ENCODE measurements at places on chromosomes 7 and 10. TPM values are rescaled to one million over a fixed set of nuclear protein-coding genes. Genes with fewer than 3 reads are reported as not detected.
A peak's percentile ranks its signal among the peaks of the same experiment; 100 is the strongest.

GRCh38 chr7:64192148-64192704 is 14.8 kb upstream of the ZNF735 start:
- no peaks in the 10 kb centered on the region for H3K4me1 ChIP-seq
- H3K36me3 ChIP-seq, result no peaks in the 10 kb centered on the region
- H3K27ac ChIP-seq, result no peak overlapping the region
- no peak overlapping the region for H3K4me3 ChIP-seq

- H3K27ac ChIP-seq, result no peak overlapping the region
- no peaks in the 10 kb centered on the region for H3K4me1 ChIP-seq
- peaks cover 2% of the 10 kb centered on the region for H3K36me3 ChIP-seq
- no peak for DNase-seq
These were observed 35.5 kb downstream of the RAB19 start for GRCh38 chr7:140439359-140439758.

DNA sequence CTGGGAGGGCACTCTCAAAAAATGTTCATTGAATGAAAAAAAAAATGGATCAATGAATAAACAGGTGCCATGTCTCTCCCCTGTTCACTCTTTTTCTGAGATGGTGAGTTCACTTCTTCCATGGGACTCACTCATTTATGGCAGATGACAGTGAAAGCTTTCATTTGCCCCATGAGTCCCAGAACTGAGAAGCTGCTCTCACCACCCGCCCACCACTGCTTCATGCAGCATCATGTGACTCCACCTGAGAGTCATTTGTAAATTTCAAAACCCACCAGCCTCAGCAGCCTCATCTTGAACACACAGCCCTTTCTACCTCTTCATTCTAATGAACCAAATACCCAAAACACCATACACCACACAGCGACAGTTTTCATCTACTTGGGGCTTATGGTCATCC is 64.9 kb downstream of the SCRN1 start:
- no peak overlapping the region for H3K27ac ChIP-seq
- no peak for DNase-seq

DNA sequence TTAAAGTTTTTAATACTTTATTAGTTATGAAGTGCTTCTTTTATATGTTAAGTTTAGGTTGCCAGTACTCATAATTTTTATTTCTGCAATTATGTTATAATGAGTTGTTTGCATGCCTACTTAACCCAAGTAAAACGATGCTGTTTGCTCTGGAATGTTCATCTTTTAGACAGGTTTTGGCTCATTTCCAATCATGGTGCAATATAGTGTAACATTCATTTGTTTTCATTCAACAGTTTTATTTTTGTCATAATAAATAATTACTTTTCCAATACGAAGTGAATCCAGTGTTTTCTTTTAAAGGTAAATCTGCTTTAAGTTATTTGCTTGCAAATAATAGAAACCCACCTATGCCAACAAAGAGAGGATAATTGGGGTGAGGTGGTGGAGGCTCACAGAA is 22.1 kb downstream of the ARL5B start:
- H3K4me3 ChIP-seq, result no peak overlapping the region
- DNase-seq, result no peak
- H3K36me3 ChIP-seq, result peaks cover 4% of the 10 kb centered on the region
- H3K27ac ChIP-seq, result peak overlapping the region; percentile 87

DNA sequence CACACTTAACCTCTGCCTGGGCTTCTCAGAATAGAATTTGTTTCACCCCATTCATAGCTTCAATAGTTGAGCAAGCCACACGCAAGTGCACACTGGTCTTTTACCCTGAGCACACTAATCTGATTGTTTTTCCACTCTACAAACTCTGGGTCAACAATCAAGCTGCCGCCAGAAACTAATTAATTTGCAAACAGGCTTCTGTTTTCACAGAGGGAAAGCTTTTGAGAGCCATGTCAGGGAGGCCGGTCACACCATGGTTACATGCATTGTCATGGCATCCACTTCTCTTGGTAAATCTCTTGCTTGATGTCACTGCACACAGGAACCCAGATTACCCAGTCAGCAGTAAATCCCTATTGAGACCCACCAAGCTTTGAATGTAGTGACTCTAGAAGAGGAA is 154.2 kb downstream of the SEMA3A start:
- H3K27me3 ChIP-seq, result no peaks in the 10 kb centered on the region
- DNase-seq, result no peak
- no peak overlapping the region for H3K4me3 ChIP-seq
- H3K4me1 ChIP-seq, result peaks cover 49% of the 10 kb centered on the region
- H3K27ac ChIP-seq, result peak overlapping the region; percentile 2

GRCh38 chr7:67573639-67574038 is 577.0 kb downstream of the TYW1 start:
- H3K4me1 ChIP-seq, result no peaks in the 10 kb centered on the region
- H3K27ac ChIP-seq, result no peak overlapping the region
- H3K27me3 ChIP-seq, result peaks cover 9% of the 10 kb centered on the region
- no peaks in the 10 kb centered on the region for H3K36me3 ChIP-seq
- no peak for DNase-seq

GRCh38 chr7:116095396-116095795 is 64.8 kb upstream of the TFEC start:
- no peaks in the 10 kb centered on the region for H3K36me3 ChIP-seq
- no peaks in the 10 kb centered on the region for H3K4me1 ChIP-seq

DNA sequence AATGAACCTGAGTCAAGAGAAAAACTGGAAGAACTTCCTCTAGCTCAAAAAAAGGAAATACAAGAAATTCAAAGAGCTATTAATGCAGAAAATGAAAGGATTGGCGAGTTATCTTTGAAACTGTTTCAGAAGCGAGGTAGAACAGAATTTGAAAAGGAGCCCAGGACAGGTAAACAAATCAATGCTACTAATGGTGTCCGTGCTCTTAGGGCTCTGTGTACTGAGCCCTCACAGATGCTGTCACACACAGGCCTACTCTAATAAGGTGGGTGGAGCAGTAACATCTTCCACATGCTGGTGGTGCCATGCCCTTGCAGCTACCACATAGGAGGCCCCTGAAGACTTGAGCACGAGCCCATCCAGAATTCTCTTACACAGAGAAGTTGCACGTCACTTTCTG is 46.1 kb downstream of the DYNC2I1 start:
- H3K4me1 ChIP-seq, result no peaks in the 10 kb centered on the region
- no peak for DNase-seq
- no peak overlapping the region for H3K4me3 ChIP-seq
- H3K27me3 ChIP-seq, result no peaks in the 10 kb centered on the region
- H3K27ac ChIP-seq, result no peak overlapping the region

DNA sequence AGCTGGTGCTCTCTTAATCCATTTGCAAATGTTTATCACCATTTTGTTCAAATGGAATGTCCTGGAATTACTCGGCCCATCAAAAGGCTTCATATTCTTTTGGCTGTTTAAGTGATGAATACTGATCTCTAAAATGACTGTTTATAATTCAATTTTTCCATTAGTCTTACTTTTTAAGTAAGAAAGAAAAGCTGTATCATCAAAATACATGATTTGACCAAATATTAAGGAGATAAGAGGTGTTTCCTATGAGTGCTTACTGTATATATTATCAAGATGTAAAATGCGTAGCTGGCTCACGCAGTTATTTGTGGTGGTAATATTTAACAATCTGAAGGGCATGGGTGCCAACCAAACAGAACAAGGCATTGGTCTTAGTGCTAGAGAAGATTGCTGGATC is 51.2 kb downstream of the OTUD1 start:
- no peaks in the 10 kb centered on the region for H3K4me1 ChIP-seq
- H3K27ac ChIP-seq, result no peak overlapping the region
- H3K27me3 ChIP-seq, result peaks cover 18% of the 10 kb centered on the region
- DNase-seq, result no peak
- H3K4me3 ChIP-seq, result no peak overlapping the region

- no peak overlapping the region for H3K4me3 ChIP-seq
- no peaks in the 10 kb centered on the region for H3K36me3 ChIP-seq
- no peak for DNase-seq
- H3K27ac ChIP-seq, result no peak overlapping the region
- peaks cover 1% of the 10 kb centered on the region for H3K4me1 ChIP-seq
- H3K27me3 ChIP-seq, result peaks cover 7% of the 10 kb centered on the region
These were observed 201.4 kb upstream of the NPVF start for GRCh38 chr7:25429731-25430130.

DNA sequence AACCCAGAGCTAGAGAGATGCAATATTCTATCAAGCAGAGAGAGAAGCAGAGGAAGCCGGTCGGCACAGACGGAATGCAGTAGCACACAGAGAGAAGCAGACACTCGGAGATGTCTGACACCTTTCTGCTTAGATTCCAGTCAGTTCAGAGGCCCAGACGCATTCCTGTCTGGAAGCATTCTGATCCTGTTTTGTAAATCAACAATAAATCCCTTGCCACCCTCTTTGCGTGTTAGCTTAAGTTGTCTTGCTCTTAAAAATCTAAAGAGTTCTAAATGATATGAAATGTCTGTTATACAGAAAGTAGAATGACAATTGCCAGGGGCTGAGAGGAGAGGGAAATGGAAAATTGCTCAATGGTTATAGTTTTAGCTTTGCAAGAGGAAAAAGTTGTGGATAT is 27.4 kb upstream of the ATRNL1 start:
- H3K27me3 ChIP-seq, result no peaks in the 10 kb centered on the region
- peaks cover 25% of the 10 kb centered on the region for H3K4me1 ChIP-seq
- H3K27ac ChIP-seq, result peak overlapping the region; percentile 52
- no peak overlapping the region for H3K4me3 ChIP-seq
- no peaks in the 10 kb centered on the region for H3K36me3 ChIP-seq

- no peak overlapping the region for H3K4me3 ChIP-seq
- H3K36me3 ChIP-seq, result no peaks in the 10 kb centered on the region
- H3K4me1 ChIP-seq, result peaks cover 18% of the 10 kb centered on the region
- H3K27ac ChIP-seq, result no peak overlapping the region
These were observed 231.1 kb downstream of the ARHGAP12 start for GRCh38 chr10:31697271-31698180.

- DNase-seq, result no peak
- H3K27me3 ChIP-seq, result no peaks in the 10 kb centered on the region
- no peak overlapping the region for H3K4me3 ChIP-seq
- no peak overlapping the region for H3K27ac ChIP-seq
- peaks cover 7% of the 10 kb centered on the region for H3K4me1 ChIP-seq
These were observed 39.3 kb downstream of the RAPGEF5 start for GRCh38 chr7:22317632-22318031.

- no peak overlapping the region for H3K4me3 ChIP-seq
- no peaks in the 10 kb centered on the region for H3K36me3 ChIP-seq
- H3K27ac ChIP-seq, result no peak overlapping the region
- peaks cover 5% of the 10 kb centered on the region for H3K4me1 ChIP-seq
- DNase-seq, result peak; percentile 15
These were observed 33.6 kb downstream of the CFAP46 start for GRCh38 chr10:132908621-132909295.

DNA sequence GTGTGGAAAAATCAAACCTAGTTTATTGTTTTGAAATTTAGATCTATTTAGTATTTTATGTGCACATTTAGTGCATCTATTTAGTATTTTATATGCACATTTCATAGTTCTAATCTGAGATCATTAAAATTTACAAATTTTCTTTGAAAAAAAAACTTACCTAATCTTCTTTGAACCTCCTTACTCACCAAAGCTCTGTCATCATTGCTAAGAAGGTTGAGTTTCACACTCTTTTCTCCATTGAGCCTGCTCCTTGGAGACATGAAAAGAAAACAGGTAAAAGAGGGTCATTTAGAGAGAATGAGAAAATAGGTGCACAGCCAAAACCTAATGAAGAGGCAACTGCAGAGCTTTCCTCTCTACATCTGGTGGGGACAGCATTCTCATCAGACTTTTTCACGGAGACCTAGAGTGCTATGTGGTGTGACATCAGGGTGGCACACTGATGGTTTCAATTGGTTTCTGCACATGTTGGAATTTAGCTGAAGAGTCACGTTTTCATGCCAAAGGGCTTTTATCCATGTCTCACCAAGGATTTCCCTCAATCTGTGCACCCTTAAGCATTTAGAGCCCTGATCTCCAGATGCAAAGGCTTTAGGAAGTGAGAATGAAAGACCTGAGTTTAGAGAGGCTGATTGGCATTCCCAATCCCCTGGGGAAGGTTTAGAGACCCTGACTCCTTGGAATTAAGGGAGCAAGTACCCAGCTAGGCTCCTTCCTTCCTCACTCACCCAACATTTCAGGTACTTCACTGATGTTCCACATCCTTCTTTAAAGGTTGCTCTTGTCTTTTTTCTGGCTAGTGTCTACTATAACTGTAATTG is 89.2 kb upstream of the CAPZA2 start:
- no peak for DNase-seq
- no peaks in the 10 kb centered on the region for H3K27me3 ChIP-seq
- no peak overlapping the region for H3K4me3 ChIP-seq
- H3K4me1 ChIP-seq, result peaks cover 23% of the 10 kb centered on the region
- H3K27ac ChIP-seq, result no peak overlapping the region
- peaks cover 20% of the 10 kb centered on the region for H3K36me3 ChIP-seq

DNA sequence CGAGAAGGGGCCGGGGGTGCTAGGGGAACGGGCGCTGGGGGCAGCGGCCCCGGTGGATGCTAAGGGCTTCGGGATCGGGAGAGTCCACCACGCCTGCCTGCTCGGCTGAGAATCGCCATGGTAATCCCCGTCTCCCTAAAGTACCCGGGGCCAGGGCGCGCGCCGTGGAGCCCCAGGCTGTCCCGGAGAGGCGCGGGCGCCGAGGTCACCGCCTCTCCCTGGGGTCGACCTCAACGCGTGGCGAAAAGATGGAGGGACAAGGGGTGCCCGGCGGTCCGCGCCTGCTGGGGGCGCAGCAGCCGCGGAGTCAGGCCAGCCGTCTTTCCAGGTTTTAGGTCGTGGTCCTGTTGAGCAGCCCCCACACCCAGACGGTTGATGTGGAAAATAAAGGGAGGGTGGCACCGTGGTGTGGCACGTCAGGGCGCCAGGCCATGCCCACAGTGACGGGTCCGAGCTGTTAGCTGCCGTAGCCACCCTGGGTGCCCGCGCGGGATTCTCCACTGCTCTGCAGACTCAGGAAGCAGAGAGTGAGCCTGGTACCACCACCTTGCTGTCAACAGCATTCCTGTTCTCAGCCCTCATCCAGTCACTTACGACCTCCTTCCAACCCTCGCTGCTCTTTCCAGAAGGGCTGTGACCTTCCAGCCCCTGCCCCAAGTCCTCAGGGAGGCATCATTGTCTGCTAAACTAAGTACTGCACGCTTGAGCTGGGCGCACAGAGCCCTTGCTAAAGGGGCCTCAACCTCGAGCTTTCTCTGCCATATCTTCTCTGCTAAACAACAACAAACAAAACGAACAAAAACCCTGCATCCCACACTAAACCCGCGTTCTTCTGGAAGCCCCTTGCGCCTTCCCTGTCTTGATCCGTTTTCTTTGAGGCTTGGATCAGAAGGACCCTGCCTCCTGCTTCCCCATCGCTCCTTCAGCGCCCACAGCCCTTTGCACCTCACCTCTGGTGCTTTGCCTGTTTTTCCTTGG is 666 bp downstream of the SMKR1 start:
- peak overlapping the region; percentile 72 for H3K4me3 ChIP-seq
- peaks cover 40% of the 10 kb centered on the region for H3K27me3 ChIP-seq

- H3K4me3 ChIP-seq, result no peak overlapping the region
- DNase-seq, result no peak
- H3K27me3 ChIP-seq, result peaks cover 2% of the 10 kb centered on the region
- peaks cover 23% of the 10 kb centered on the region for H3K4me1 ChIP-seq
- H3K36me3 ChIP-seq, result no peaks in the 10 kb centered on the region
- H3K27ac ChIP-seq, result no peak overlapping the region
These were observed 108.9 kb upstream of the FAM20C start for GRCh38 chr7:83441-83840.

- H3K27me3 ChIP-seq, result no peaks in the 10 kb centered on the region
- H3K4me3 ChIP-seq, result no peak overlapping the region
- H3K36me3 ChIP-seq, result no peaks in the 10 kb centered on the region
These were observed 240.6 kb downstream of the DGKI start for GRCh38 chr7:137606061-137606674.

CRPPA gene
- 4.1 TPM for total RNA-seq

LRRC18 gene
- not detected for total RNA-seq

CALHM3 gene
- not detected for total RNA-seq

PHYHIPL gene
- 0.24 TPM for total RNA-seq

LRRN3 gene
- 9.4 TPM for total RNA-seq

LIPN gene
- not detected for total RNA-seq

SPDYE11 gene
- 0.11 TPM for total RNA-seq
